CD4-positive, alpha-beta T cell treated with Interleukin-15 for 4 hours (primary cell): ENCODE measurements at places on chromosomes 2 and 18.

DNA sequence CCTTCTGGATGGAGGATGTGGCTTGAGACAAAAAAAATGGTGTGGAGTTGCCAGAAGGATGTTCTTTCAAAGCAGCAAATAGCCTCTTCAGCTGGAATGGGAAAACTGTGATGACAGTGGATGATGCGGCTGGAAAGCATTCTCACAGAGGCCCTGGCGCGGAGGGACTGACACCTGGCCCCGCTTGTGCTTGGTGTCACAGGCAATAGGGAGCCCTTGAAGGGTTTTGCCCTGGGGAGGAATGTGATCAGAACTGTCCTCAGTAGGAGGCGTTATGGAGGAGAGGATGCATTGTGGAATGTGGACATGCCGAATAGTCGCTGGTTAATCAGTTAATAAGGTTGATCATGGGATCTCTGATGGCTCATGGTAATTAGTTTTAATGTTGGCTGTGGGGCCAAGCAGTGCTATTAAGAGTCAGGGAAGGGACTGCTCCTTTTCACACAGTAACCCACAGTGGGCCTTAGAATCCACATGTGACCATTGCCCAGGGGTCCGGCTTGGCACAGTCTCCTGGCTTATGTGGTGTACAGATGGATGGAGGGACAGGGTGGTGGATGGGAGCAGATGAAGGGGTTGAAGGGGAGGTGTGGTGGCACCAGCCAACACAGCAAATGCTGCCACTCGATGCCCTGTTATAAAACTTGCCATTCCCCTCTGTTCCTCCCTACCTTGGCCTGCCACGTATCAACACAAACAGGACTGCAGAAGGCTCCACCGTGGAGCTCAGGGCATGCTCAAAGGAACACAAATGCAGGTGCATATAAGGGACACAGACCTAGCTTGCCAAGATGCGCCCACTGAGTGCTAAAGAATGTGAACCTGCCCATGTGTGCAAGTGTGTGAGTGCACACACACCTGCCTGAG, 71.7 kb downstream of the CIB4 start:
- no peak for DNase-seq

- no peak for DNase-seq
These were observed 73.1 kb downstream of the DNAH7 start for GRCh38 chr2:195995499-195995898.

- DNase-seq, result no peak
These were observed 238.1 kb downstream of the LPIN1 start for GRCh38 chr2:11984316-11985158.

- no peak for DNase-seq
These were observed 31.5 kb downstream of the CMPK2 start for GRCh38 chr2:6834163-6834562.

- no peak for DNase-seq
These were observed 51.4 kb upstream of the ACYP2 start for GRCh38 chr2:54063967-54064535.

- DNase-seq, result peak; percentile 55
These were observed 25.7 kb upstream of the FAM178B start for GRCh38 chr2:97011977-97012569.

DNA sequence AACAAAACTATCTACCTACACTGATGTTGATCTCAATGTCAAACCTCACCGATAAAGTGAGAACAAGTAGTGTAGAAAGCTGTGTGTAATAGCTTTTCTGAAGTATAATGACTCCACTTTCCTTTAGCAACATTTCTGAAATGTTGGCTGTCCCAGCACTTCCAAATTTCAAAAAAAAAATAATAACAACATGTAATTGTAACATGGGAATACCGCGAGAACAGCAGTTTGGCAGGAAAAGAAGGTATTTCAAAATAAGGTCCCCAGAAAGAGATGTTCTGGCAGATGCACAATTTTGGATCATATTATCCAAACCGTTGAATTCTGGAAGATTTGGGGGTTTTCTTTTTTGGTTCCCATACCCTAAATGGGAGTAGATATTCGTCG, 352.0 kb downstream of the ARHGAP15 start:
- DNase-seq, result no peak

DNA sequence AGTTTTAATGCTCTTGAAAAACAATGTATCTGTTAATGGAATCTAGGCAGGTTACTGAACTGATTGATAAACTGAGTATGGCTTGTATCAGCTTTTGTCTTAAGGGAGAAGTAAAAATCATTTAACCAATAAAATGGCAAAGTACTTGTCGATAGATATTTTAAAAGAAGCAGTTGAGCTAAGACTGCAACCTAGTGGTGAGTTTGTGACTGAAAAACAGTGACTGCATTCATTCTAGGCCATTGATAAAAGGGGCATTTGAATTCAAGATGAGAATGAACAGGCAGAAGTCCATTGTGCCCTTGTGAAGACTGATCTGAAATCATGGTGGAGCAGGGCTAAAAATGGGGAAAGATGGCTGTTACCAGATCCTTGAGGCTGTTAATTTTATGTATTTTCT, 59.4 kb upstream of the MSTN start:
- DNase-seq, result peak; percentile 6

- DNase-seq, result no peak
These were observed 12.7 kb downstream of the INPP1 start for GRCh38 chr2:190355968-190356644.
